ENCODE measurements at places on chromosomes 5 and 9.

DNA sequence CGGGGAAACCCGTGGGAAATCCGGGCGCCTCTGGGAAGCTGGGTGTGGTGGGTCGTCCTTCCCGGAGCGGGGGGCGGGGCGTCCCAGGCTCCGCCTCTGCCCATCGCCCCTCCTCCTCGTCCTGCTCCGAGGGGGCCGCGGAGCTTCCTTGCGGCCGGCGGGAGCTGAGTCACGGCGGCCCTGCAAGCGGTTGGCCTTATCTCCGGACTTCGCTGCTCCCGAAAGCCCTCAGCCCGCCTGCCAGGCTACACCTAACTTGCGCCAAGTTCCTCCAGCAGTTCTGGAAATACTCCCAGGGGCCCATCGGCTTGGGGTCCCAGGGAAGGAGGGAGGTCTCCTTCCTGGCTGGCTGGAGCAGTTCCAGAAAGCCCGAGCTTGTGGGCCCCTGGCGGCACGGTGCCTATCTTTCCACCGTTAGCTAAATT is 54.1 kb upstream of the CDKN2AIPNL start:
- DNase-seq: peak; percentile 58

GRCh38 chr9:113546566-113546965 is 83.0 kb downstream of the RGS3 start:
- DNase-seq: no peak

- DNase-seq: no peak
These were observed 202.8 kb downstream of the DMRTA1 start for GRCh38 chr9:22649384-22649783.

GRCh38 chr5:96658272-96658671 is 3.9 kb upstream of the CAST start:
- no peak for DNase-seq

- no peak for DNase-seq
These were observed 16.6 kb downstream of the OLFM1 start for GRCh38 chr9:135103931-135104639.

GRCh38 chr9:97811533-97812246 is 41.3 kb upstream of the FOXE1 start:
- no peak for DNase-seq

- no peak for DNase-seq
These were observed 31.1 kb downstream of the PTPA start for GRCh38 chr9:129142138-129142935.

DNA sequence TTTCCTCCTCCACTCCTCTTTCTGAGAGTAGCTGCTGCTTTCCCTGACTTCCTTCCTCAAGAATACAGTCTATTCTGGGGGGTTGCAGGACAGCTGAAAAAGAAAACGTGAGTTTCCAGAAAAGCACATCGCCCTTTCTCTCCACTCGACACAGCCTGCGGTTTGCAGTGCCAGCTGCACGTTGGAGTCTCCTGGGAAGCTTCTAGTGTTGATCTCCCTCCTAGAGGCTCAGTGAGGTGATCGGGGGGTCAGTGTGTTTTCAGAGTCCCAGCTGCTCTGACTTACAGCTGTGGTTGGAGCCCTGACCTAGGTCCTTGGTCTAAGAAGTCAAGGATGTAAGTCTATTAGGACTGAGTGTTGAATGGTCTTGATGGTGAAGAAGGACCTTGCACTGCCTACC is 25.0 kb upstream of the SUSD3 start:
- no peak for DNase-seq

DNA sequence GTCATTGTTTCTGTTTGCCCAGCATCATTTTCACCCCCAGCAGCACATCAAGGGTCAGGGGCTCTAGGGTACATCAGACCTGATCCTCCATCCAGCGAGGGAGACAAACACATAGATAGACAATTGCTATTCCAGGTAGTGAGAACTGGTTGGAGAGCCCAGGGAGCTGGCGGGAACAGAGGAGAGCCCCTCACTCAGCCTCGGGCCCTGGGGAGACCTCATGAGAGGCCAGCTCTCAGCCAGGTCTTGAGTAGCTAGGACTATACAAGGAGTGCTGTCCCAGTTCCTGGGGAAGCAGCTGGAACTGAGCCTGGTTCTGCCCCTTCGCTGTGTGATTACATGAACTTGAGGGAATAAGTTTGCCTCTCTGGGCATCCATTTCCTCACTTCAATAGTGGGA is 80.3 kb downstream of the HRH2 start:
- DNase-seq: no peak

DNA sequence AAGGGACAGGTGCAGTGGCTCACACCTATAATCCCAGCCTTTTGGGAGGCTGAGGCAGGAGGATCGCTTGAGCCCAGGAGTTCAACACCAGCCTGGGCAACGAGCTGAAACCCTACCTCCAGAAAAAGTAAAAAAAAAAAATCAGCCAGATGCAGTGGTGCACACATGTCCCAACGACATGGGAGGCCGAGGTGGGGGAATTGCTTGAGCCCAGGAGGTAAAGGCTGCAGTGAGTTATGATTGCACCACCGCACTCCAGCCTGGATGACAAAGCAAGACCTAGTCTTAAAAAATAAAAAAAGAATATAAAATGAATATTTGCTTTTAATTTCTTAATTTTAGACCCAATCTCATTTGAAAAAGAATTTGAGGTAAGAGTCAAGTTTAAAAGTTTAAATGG is 143.5 kb downstream of the LPAR1 start:
- DNase-seq: no peak

DNA sequence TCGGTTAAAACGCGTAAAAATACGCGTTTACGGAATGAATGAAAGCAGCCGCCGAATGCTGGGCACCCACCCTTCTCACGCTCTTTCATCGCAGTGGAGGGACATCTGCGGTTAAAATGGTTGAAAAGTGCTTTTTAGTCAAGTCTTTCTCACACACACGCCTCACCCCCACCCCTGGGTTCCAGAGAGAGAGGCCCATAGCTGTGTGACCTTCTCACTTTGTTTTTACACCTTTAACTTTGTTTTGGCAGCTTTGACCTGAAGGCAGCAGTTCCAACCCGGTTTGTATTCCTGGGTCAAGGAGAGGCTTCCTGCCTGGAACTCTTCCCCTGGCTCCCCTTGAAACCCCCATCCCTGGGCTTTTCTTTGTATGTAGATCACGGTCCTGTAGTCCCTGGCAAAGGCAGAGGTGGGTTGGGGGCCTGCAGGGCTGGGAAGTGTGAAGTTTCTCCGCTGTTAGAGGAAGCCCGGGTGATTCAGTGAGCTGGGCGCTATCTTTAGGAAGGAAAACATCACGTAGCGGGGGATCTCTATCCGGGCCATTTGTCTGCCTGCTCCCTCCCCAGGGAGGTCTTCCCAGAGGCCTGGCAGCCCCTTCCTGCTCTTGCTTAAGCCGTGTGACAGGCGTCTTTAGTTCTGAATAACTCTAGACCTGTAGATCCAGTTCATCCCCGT is 29.6 kb downstream of the SPRY4 start:
- DNase-seq: no peak

DNA sequence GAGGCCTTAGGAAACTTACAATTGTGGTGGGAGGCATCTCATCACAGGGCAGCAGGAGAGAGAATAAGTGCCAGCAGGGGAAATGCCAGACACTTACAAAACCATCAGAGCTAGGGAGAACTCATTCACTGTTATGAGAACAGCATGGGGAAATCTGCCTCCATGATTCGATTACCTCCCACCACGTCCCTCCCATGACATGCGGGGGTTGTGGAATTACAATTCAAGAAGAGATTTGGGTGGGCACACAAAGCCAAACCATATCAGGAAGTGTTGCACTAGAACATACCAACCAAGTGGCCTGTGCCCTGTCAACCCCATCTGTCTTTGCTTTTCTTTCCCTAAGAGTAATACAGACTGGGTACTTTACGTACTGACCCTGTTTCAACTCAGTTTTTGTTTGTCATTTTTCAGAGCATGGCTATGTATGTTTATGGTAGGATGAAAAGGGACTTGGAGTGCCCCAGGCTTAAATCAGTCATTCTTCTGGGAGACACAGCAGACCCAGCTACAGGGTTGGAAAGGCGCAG is 58.3 kb upstream of the TGFBR1 start:
- DNase-seq: no peak

DNA sequence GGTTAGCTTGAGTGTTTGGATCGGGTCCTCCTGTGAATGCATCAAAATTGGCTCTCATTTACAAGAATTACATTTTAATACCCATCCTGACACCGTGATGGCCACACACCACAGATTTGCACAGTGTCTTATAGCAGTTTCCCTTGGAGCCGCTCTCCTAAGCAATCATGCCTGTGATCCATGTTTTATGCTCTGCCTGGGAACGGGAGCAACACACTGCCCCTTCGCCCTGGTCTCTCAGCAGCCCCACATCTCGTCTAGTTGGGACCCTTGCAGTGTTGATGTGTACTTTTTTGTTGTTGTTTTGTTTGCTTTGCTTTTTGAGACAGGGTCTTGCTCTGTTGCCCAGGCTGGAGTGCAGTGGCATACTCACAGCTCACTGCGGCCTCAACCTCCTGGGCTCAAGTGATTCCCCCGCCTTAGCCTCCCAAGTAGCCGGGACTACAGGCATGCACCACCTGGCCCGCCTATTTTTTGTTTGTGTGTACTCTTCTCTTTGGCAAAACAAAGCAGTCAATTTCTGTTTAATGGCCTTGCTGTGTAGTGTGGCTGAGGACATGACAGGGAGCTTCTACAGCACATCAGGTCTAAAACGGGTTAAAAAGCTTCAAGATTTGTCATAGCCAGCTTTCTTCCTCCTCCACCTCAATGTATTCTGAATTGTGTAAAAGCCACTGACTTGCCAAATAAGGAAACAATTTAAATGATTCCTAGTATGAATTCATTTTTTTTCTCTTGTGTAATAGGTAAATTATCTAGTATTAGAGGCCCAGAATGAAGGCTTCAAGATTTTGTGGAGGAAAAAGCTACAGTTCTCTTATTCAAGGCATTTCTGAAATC is 101.6 kb upstream of the TBCA start:
- no peak for DNase-seq

- DNase-seq: no peak
These were observed 15.3 kb downstream of the PLPP7 start for GRCh38 chr9:131304676-131305355.

DNA sequence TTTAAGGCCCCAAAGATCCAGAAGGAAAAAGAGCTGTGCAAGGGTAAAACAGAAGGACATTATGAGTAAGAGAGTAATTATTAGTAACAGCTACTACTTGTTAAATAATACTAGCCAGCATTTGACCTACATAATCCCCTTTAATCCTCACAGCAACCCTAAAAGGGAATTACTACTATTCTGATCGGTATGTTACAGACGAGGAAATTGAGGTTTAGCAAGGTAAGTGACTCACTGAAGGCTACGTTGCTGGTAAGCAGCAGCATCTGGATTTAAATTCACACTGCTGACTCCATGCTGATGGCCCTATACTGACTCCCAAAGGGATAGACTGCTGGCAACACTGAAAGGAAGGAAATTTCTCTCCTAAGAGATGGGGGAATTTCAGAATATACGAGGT is 3.7 kb upstream of the FSD1L start:
- no peak for DNase-seq

DNA sequence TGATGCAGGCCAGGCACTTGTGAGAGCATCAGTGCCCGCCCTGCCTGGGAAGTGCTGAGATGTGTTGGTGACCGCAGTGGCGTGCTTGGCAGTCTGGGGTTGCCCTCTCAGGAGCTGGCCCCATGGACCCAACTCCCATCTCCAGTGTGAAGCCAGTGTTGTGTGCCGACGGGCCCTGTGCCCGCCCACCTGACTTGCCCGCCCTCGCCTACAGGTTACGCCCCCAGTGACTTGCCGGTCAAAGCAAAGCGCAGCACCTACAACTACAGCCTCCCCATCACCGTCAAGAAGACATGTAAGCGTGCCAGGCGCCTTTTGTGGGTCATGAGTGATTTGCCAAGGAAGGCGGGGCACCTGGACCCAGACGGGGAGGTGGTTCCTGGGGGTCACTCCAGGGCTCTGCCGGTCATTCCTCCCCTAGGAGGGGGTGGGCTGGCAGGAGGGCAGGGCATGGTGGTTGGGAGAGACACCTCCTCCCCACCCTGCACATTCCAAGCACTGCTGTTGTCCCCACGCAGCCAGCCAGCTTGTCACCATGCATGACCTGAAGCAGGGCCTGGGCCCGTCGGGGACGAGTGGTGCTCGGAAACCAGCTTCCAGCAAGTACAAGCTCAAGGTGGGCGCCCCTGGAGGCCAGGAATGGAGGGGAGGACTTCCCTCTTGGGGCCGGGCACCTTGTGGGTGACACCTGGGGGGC is 7.4 kb upstream of the CEL start:
- DNase-seq: no peak

Measured in stimulated activated CD8-positive, alpha-beta memory T cell treated with anti-CD3 and anti-CD28 coated beads, Interleukin-2, amount 100 ng/mL, for 48 hours (primary cell).